HuH-7 (cell line): ENCODE measurements at places on chromosomes 1 and 21.

DNA sequence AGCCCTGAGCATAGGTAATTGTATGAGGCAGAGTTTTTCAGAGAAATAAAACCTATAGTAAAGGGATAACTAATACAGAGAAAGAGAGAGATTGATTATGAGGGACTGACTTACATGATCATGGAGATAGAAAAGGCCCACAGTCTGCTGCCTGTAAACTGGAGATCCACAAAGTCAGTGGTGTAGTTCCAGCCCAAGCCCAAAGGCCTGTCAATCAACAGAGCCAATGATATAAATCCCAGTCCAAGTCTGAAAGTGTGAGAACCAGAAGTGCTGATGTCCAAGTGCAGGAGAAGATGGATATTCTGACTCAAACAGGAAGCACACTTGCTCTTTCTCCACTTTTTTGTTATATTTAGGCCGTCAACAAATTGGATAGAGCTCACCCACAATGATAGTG lies 340.1 kb upstream of the RGS18 start:
- no peak for DNase-seq

DNA sequence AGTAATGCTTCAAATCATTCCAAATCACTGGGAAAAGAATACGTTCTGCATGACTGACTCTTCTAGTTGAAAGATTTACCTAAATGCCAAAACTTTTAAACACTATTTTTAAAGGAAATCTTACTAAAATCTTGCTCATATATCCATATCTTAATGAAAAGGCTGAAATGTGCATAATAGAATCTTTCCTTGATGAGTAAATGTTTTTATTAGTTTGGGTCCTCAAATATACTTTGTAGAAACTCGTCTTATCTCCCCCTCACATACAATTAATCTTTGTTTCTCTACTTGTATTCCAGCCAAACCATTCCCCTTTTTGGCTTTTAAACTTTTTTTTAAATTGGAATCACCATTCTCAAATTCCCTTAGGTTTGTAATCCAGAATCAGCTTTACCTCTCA lies 110.2 kb downstream of the NTNG1 start:
- DNase-seq: no peak

GRCh38 chr1:195236991-195237889 lies 1371.0 kb downstream of the KCNT2 start:
- DNase-seq: no peak

- DNase-seq: no peak
Observed at GRCh38 chr1:165882168-165882837, 54.9 kb downstream of the UCK2 start.
